ENCODE measurements at places on chromosomes 13 and 19.

GRCh38 chr13:37701306-37701705 lies 102.7 kb upstream of the POSTN start:
- no peak for DNase-seq

DNA sequence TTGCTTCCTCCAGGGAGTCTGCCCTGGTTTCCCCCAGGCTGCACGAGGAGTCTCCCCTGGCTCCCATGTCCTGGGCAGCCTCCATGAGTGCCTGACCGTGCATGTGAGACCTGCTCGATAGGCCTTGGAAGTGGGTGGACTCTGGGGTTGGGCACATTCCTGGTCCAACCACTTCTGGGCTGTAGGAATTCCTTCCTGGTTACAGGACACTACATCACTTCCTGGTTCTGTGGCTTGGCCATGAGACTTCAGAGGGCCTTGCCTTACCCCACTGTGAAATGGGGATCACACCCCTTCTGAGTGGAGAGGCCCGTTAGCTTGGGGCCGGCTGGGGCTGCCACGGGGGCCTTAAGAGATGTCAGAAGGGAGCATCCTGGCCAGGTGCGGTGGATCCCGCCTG lies 4.0 kb upstream of the ZNF628 start:
- DNase-seq, result no peak

GRCh38 chr13:65339241-65339640 lies 1890.9 kb downstream of the PCDH9 start:
- DNase-seq, result no peak

GRCh38 chr13:79710376-79710775 lies 229.4 kb downstream of the NDFIP2 start:
- DNase-seq, result no peak

- no peak for DNase-seq
Observed at GRCh38 chr19:16509141-16510061, 13.2 kb downstream of the C19orf44 start.

DNA sequence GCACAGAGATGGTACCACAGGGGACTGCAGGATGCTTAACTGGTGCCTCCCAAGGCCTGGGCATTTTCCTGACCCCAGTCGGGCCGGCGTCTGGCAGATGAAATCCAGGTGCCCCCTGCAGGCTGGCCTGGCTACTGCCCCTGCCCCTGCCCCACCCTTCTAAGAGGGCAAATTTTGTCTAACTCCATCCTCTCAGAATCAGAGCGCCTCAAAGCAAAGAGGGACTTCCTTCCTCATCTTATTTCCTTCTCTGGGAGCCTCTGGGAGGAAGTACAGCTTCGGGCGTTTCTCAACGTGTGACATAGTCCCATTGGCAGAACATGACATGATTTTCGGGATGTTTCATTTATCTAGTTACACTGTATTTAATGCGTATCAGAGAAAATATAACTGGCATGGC lies 2.7 kb downstream of the PRKACA start:
- DNase-seq, result peak; percentile 61

- DNase-seq, result no peak
Observed at GRCh38 chr19:6724631-6725492, 4.4 kb upstream of the C3 start.

DNA sequence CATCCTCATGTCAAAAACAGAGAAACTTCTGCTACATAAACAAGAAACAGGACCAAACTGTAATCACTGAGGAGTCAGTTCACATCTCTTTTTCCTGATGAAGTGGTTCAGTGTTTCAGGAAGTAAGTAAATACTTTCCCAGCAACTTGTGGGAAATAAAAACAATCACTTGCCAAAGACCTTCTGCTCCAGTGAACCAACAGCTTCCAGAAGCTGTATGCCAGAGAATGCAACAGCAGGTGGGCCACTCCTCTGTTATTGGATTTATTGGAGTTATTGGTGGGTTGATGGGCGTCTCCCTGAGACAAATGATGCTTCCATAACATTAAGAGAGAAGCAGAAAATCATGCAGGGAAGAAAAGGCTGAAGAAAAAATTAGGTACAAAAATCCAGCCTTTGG lies 9.9 kb downstream of the SLC6A16 start:
- no peak for DNase-seq

DNA sequence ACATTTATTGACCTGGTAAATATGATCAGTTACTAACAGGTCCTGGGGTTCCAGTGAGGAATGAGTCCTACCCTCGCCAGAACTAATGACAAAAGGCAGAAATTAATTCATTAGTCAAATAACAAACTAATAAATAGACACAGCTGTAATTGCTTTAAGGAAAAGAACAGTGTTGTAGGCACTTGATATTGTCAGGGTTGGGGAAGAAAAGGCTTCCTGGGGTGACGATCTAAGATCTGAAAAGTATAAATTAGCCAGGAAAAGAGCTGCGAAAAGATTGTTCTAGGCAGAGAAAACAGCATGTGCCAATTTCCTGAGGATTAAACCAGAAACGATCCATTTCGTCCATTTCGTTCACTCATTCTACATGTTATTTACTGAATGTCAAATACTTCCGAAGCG lies 670 bp upstream of the CHAF1A start:
- no peak for DNase-seq

GRCh38 chr13:21476893-21477472 lies 17.9 kb upstream of the ZDHHC20 start:
- DNase-seq, result peak; percentile 82
